Activated CD8-positive, alpha-beta memory T cell treated with anti-CD3 and anti-CD28 coated beads, Interleukin-2, amount 50 U/mL, for 4 hours (primary cell): ENCODE measurements at places on chromosomes 6 and 20.

GRCh38 chr20:45304464-45304999, 2.1 kb upstream of the RBPJL start:
- no peak for DNase-seq

GRCh38 chr6:37068356-37069270, 63.2 kb downstream of the FGD2 start:
- no peak for DNase-seq

GRCh38 chr6:166803471-166803870, 152.9 kb downstream of the RNASET2 start:
- no peak for DNase-seq

GRCh38 chr6:2948228-2949025, 22.9 kb downstream of the SERPINB6 start:
- DNase-seq = no peak

DNA sequence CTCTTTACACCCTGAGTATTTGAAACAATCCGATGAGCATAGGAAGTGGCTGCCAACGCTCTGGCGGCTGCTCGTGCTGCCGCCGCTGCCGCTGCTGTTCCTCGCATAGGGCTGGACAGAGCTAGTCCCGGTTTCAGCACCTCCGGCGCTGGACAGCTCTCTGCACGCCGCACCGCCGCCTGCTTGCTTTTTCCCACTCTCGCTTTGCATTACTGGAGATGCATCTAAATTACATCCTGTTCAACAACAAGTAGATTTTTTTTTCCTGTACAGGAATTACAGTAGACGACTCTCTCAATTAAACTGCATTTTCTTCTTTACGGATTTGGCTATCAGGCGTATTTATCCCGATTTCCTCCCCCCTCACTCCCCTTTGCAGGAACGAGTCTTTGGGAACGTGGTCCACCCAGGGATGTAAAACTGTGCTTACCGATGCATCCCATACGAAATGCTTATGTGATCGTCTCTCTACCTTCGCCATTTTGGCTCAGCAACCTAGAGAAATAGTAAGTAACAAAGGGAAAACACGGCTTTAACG, 563.8 kb downstream of the LMBRD1 start:
- DNase-seq = peak; percentile 15

GRCh38 chr6:46263707-46264086, 92.9 kb upstream of the ENPP5 start:
- DNase-seq = no peak

- DNase-seq = no peak
Observed at GRCh38 chr6:43246301-43247113, 3.2 kb downstream of the TTBK1 start.

DNA sequence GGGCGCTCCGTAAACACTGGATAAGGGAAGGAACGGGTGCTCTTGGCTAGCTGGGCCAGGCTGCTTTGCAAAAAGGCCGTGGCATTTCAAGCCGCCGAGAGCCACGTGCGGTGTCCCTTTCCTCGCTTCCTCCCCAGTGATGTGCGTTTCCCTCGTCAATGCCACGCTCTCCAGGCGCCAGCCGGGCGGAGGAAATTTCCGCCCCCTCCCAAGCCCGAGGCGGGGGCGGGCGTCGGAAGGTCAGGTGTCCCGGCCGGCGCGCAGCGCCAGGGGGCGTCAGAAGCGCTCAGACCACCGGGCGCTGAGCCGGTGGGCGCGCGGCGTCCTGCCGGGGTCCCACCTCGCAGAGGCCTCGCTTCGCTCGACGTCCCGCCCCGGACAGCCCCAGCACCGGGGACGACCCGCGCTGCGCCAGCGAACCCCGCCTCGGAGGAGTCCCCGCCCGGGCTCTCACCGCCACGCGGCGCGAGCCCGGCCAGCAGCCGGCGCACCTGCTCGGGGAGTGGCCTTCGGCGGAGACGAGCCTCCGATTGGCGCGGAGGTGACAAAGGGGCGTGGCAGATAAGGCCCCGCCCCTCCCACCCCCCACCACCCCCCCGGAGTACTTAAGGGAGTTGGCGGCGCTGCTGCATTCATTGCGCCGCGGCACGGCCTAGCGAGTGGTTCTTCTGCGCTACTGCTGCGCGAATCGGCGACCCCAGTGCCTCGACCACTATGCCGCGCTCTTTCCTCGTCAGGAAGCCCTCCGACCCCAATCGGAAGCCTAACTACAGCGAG, at the start of gene SNAI1:
SNAI1 (plus strand) TSS at position 635 of the 777 bp plus-strand sequence; CDS start at position 715, 80 bp downstream.
- DNase-seq = peak; percentile 81

GRCh38 chr6:150272264-150272975, 96.4 kb upstream of the IYD start:
- no peak for DNase-seq
